NCI-H2081 treated with DMSO at 0.1 percent for 48 hours (cell line): ENCODE measurements at places on chromosomes 4 and X.

- DNase-seq = no peak
Measured at GRCh38 chr4:118206627-118207026, 146.2 kb downstream of the PRSS12 start.

DNA sequence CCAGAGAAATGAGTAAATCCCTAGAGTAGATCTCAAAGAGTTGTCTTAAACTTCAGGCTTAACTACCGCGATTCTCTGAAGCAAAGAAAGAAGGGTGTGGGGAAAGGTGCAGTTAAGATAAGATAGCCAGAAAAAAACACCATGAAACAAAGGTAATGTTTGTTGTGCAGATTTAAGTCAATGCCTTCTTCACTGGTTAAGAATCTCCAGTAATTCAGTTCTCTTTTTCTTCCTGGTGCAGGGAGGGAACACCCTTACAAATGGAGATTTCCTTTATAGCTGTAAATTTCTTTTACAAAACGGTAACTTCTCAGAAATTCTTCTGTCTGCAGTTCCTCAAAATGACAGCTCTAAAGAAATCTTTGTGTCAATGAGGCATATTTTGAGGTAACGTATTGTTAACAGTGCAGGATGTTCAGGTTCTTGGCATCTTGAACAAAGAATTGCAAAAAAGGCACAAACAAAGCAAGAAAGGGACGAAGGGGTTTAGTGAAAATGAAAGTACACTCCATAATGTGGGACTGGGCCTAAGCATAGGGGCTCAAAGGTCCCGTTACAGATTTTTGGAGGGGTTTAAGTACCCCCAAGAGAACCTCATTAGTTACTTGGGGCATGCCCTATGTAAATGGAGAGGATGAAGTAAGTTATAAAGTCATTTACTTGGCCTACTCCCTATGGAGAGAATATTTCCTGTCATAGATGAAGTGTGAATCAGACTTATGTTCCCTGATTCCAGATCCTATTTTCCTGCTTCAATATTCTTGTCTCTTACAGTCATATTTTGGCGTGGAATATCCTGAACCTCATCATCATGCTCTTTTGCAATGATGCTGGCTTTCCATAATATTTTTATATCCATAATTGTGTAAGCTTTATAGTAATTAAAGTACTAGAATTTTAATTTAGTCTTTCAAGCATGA is 492.0 kb downstream of the PCDH11X start:
- DNase-seq = no peak

DNA sequence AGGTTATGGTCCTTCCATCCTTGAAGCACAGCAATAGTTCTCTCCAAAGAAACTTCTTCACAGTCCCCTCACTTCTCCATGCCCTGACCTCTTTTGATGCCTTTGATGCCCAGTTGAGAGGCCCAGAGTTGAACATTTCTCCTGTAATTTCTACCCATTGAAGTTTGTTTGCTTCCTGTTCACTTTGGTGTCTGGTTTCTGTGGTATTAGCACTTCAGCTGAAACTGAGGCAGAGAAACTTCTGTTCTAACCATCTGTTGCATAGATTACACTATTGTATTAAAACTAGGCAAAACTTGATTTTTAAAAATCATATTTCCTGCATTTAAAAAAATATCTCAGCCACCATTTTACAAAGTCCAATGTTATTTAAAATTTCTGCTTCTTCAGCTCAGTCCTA is 89.8 kb upstream of the ADGRG2 start:
- DNase-seq = no peak

- DNase-seq = no peak
Measured at GRCh38 chr4:20042769-20043168, 208.9 kb upstream of the SLIT2 start.

GRCh38 chr4:98517218-98518021 is 141.0 kb downstream of the TSPAN5 start:
- DNase-seq = no peak

DNA sequence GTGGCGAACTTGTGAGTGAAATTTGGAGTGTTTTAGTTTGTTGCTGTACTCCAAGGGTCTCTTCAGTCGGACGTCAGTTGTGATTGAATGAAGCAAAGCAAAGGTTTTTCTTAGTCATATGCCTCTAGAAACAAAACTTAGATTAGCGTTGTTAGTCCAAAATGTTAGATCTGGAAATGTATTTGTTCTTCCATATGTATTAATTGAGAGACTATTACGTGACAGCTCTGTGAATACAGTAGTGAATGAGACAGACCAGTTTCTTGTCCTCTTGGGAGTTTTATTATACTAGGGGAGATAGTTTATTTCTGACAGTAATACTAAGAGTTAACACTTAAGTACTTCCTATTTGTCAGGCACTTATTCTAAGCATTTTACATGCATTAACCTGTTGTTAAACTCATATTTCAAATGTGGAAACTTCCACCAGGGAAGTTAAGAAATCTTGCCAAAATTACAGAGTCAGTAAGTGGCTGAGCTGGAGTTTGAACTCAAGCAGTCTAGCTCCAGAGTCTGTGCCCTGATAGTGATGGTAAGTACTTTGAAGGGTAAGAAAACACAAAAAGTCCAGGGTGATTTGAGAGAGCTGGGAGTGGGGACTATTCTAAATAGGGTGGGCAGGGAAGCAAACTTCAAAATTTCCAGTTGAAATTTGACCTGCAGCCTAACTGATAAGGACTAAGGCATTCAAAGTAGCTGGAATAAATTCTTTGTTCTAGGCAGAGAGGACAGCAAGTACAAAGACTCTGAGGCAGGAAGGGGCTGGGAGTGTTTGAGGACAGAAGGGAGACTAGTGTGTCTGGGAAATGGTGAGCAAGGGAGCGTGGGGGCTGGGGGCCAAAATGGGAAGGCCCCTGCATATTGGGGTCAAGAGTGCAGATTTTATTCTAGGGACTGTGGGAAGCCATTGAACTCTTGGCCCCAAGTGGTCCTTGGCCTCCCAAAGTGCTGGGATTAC is 17.0 kb downstream of the ADD1 start:
- no peak for DNase-seq

DNA sequence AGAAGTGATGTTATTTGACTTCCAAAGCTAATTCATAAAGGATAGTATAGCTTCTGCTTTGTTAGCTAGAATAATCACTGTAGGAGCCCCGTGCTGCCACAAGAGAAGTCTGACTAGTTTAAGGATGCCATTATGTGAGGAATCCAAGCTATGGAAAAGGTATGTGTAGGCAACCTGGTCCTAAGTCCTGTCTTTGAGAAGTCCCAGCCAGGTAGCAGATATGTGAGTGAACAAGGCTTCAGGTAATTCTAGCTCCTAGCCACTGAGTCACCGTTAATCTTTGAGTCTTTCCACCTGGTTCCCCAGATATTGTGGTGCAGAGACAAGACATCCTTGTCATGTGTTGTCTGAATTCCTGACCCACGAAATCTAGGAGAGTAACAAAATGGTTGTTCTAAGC is 55.5 kb downstream of the BMP3 start:
- DNase-seq = no peak

GRCh38 chr4:41532882-41533281 is 5.1 kb upstream of the LIMCH1 start:
- DNase-seq = no peak

DNA sequence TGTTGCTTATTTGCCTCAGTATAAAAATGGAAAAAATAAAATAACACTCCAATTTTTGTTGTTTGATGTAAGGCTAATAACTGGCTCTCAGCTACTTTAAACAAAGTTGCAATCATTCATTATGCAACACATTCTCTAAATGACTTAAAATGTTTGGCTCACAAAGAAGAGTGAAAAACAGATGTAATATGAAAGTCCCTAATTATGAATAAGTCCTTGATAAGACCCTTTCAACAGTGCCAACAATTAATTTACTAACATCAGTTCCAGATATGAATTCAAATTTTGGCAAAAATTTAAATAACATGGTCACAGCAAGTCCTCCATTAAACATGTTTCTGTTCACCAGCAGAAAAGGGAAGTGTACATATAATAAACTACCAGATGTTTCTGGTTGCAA is 69.8 kb downstream of the PAPSS1 start:
- DNase-seq = no peak

DNA sequence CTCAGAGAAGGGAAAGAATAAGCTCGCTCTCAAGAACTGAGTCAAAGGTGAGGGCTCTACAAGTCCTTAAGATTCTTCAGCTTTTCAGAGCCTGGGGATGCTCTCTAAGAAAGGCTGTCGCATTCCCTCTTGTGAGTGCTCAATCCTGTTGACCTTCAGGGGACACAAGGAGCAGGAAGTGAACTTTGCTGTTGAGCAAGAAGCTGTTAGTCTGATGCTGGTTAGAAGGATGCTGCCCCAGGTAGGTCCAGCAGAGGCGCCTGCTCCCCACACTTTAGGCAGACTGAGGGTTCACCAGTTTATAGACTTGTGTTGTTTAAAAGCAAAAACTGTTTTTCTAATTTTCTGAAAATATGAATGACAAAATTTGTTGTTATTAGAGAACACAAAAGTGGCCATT is 125.4 kb upstream of the SPOCK3 start:
- DNase-seq = no peak

GRCh38 chrX:17376431-17377077 is 1.6 kb downstream of the NHS start:
- DNase-seq = no peak

DNA sequence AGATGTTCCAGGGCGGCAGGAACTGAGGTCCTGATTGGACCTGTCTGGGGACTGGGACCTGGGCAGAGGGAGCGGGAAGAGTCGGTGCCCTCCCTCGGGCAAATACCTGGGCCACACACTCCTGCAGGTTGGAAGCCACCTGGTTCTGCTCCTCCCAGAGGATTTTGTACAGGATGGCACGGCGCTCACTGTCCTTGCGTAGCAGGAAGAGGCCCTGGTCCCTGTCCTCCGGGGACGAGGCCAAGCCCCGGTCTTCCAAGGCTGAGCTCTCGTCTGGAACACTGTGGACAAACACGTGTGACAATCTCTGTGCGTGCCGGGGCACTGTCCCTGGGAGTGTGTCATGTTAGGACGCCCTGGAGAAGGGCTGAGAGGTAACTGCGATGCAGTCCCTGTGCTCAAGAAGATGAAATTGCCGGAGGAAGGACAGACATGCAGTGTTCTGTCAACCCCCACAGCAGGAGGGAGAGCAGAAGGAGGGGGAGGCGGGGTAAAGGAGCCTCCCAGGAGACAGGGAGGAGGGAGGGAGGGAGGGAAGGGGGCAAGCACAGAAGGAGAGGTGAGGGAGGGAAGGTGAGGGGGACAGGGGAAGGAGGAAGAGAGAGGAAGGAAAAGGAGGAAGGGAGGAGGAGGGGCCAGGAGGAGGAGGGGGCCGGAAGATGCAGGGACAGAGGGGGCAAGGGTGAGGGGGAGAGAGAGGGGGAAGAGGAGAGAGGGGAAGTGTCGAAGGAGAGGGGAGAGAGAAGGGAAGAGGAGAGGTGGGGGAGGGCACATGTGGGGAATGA is 29.0 kb downstream of the PDHA1 start:
- DNase-seq = no peak

GRCh38 chrX:15749642-15750610 is 11.9 kb downstream of the CA5B start:
- no peak for DNase-seq

DNA sequence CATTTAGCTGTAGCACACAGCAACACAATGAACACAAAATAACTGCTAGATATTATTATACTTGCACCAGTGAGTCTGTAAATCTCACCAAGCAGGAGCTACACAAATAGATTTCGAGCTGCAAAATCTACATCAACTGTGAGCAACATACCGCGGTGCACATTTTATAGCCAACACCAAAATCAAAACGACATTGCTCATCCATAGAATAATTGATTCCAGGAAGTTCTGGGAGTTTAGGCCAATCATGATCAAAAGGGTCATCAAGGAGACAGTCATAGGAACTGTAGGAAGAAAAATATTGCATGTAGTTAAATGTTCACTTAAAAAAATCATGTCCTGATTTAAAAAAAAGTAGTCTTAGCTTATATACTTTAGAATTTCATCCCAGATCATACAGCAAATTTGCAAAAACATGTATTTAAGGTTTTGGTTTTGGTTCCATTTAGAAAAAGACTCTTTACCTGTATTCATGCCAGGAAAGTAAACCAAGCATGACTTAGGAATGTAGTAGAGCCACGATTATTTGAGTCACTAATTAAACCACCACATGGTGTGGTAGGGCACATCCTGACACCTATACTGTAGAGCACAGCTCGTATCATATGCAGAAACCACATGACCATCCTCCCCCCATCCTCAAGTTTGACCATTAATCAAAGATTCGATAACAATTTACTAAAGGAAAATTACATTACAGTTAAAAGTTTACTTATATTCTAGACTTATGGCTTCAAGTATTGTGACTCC is 250.4 kb downstream of the ADAMTS3 start:
- no peak for DNase-seq
